Small intestine (tissue), 16 donors: ENCODE measurements at places on chromosomes 7 and 10. TPM values are rescaled to one million over a fixed set of nuclear protein-coding genes. Genes with fewer than 3 reads are reported as not detected.

RNF148 gene
- polyA plus RNA-seq, result 0.67 TPM

PCLO gene
- polyA plus RNA-seq, result 3.1 TPM

DNA sequence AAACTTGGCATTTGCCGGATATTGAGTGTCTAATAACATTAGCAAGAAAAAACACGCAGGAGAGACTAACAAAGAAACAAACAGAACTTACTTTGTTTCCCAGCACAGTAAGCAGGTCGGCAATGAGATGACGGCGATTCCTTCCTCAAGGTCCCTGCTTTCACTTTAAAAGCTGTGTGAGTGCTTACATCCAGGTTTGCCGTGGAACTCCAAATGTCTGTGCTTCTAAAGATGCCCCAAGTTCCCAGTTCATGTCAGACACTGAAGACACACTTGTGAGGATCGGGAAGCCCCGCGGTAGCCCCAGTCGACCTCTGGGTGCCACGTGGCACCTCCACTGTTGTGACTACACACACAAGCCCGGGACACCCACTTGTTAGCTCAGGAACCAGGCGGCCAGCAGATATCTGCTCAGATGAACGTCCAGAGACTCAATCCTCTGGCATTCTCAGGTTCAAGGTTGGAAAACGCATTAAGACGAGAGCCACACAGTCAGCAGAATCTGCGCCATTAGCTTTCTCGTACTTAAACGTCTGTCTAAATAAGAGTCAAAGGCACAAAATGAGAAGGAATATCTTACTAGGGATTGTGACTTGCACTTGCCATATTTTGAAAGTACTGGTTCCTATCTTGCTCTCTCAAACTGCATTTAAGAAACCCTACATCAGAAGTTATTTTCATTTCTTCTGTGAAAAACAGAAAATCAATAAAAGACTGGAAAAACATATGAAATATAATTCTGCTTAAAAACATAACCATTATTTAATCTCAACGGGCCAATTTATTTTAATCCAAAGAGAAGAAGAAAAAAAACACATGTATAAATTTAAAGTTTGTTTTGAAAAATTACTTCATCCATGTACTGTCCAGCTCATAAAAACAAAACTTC, 207.6 kb upstream of the KLF14 start:
- DNase-seq, result peak; percentile 69

- DNase-seq, result no peak
Observed at GRCh38 chr10:99329554-99330346, 594 bp downstream of the CNNM1 start.

- no peak for DNase-seq
Observed at GRCh38 chr7:56026538-56026937, 24.7 kb downstream of the PSPH start.
